ENCODE measurements at places on chromosomes 4 and X.

DNA sequence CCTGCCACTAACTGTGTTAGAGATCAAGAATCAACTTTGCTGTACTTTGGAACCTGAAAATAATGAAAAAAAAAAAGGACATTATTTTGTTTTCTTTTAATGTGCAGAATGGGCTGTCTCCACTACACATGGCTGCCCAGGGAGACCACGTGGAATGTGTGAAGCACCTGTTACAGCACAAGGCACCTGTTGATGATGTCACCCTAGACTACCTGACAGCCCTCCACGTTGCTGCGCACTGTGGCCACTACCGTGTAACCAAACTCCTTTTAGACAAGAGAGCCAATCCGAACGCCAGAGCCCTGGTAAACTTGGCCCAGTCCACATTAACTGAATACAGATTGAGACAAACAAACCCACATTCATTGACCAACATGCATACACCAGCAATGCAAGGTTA is 206.2 kb downstream of the ANK2 start:
- DNase-seq, result no peak

GRCh38 chr4:188106454-188106853 is 2.9 kb downstream of the TRIML2 start:
- no peak for DNase-seq

- DNase-seq, result peak; percentile 89
Measured at GRCh38 chrX:47556045-47556623, 4.9 kb upstream of the ARAF start.

DNA sequence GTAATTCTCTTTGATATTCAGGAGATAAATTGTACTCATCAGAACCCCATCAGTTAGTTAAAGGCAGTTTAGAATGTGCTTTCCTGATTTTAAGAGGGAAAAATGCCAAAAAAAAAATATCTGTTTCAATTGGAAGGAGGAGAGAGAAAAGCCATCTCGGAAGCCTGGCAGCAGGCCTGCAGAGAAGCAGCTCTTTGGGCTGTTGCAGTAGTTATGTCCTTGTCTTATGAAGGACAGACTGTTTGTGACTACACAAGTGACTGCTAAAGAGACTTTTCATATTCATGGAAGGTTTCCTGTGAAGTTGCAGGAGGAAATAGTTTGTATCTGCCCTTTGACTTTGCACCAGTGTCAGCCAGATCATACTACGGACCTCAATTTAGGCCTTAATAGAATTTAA is 88.8 kb downstream of the DCLK2 start:
- DNase-seq, result no peak

GRCh38 chr4:95105112-95105511 is 347.4 kb downstream of the BMPR1B start:
- DNase-seq, result no peak

DNA sequence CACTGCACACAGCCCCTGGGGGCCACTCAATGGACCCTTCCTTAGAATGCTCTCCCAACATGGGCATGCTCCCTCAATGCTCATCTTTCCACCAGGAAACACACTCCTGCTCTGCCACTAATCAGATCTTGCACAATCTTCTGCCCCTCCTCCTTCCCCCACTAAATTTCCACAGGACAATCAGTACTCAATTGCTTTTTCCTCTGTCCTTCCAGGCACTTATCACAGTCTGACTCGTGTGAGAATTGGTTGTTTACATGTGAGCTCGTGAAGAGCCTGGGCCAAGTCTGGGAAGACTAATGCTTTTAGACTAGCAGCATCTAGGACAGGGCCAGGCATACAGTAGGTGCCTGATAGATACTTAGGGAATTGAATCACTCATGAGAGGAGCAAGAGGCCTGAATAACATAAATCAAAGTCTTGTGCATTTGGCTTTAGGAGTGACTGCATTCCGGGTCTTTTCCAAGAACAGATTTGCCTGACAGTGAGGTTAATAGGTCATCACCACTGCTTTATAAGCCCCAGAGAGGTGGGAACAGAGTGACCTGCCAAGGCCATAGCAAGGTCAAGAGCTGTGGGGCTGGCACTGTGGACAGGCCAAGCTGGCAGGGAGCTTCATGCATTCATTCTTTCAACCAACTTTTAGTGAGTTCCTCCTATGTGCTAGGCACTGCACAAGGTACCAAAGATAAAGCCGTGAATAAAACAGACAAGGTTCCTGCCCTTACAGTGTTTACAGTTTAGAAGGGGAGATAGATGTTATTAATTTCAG is 55.0 kb downstream of the PRPS1 start:
- no peak for DNase-seq

GRCh38 chrX:80808881-80809411 is 731 bp downstream of the BRWD3 start:
- DNase-seq, result peak; percentile 15

DNA sequence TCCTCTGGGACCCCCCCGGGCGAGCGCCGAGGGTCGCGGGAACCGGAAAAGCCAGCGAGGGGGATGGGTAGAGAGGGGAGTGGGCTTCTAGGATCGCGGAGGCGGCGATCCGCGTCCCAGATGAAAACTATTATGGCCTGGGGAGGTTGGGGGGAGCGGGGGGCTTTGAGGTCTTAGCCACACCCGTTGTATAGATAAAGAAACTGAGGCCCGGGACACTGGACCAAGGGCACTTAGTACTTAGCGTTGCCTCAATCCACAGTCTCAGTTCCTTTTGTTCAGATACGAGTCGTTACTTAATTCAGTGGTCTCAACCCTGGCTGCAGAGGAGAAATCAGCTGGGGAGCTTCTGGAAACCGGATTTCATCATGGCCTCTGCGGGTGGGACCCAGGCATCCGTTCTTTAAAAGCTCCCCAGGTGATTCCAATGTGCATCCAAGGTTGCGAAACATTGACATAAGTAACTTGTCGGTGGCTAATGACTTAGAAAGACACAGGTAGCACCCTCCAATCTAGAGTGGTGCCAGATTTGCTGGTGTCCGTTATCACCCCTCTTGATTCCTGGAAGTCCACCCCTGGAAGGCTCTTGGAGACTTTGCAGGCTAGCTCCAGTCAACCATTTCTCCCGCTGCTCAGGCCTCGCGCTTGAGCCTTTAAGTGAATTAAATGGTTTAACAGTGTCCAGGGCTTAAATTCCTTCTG is 90.7 kb downstream of the GEMIN8 start:
- no peak for DNase-seq

DNA sequence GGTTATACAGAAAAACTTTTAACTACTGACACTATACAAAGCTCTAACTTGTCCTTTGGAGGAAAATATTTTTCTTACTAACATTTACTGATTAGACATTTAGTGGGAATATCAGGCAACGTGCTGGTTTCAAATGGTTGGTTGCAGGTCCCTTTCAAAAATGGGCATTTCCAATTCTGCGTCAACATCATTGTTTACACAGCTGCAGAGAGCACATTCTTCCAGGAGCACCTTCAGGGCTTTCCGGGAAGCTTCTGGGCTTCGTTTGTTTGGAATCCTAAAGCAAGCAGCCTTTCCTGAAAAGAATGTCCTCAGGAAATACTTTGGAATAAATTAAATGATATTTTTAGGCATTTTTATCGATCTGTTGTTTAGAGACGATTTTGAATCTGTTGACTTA is 289.7 kb downstream of the TRIML1 start:
- DNase-seq, result peak; percentile 2

- DNase-seq, result no peak
Measured at GRCh38 chr4:23837371-23837770, 52.5 kb downstream of the PPARGC1A start.

DNA sequence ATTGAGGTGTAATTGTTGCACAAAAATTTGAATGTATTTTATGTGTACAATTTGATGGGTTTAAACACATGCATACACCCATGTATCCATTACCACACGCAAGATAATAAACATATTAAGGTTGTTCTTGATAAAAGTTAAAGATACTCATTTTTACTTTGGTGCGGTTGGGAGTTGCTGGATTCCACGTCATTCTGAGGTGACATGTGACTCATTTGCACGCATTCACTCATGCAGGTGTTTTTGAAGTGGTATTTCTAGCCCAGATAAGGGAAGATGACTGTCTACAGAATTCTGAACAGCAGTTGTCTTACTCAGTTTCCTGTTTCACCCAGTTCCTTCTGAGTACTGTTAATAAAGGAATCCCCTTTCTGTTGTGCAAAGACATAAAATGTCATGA is 142.0 kb downstream of the RTL3 start:
- DNase-seq, result no peak

- no peak for DNase-seq
Measured at GRCh38 chr4:47210828-47211227, 179.5 kb downstream of the GABRB1 start.

- DNase-seq, result no peak
Measured at GRCh38 chr4:42789041-42789567, 103.4 kb upstream of the GRXCR1 start.

DNA sequence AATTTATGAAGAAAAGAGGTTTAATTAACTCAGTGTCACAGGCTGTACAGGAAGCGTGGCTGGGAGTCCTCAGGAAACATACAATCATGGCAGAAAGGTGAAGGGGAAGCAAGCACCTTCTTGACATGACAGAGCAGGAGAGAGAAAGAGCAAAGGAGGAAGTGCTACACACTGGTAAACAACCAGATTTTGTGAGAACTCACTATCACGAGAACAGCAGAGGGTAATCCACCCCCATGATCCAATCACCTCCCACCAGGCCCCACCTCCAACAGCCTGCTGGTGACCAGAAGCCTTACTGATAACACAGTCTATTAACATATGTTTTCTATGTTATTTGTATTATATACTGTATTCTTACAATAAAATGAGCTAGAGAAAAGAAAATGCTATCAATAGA is 254.8 kb downstream of the PCDH10 start:
- DNase-seq, result no peak

DNA sequence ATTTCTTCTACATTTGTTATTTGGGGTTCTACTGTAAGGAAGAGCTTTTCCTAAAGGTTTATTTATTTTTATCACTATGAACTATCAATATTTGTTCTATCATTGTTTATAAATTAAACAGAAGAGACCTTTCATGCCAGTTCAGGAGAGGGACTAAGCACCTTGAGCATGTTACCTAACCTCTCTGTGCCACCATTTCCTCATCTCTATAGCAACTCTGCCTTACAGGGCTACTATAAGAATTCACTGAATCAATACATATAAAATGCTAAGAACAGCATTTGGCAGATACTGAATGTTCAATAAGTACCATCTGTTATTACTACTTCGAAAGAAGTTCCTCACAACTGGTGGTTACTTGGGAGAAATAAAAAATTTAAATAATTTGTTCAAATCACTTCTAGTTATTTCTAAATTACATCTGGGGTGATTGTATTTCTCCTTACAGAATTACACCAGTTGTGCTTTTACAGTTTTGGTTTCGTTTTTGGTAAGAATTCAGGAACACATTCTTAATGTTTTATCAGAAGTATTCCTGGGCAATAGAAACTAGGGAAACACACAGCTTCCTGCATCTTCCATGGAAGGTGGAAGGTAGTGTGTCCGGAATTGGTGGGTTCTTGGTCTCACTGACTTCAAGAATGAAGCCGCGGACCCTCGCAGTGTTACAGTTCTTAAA is 32.9 kb downstream of the EREG start:
- DNase-seq, result peak; percentile 21

GRCh38 chr4:176981551-176981950 is 188.8 kb upstream of the VEGFC start:
- DNase-seq, result peak; percentile 16

DNA sequence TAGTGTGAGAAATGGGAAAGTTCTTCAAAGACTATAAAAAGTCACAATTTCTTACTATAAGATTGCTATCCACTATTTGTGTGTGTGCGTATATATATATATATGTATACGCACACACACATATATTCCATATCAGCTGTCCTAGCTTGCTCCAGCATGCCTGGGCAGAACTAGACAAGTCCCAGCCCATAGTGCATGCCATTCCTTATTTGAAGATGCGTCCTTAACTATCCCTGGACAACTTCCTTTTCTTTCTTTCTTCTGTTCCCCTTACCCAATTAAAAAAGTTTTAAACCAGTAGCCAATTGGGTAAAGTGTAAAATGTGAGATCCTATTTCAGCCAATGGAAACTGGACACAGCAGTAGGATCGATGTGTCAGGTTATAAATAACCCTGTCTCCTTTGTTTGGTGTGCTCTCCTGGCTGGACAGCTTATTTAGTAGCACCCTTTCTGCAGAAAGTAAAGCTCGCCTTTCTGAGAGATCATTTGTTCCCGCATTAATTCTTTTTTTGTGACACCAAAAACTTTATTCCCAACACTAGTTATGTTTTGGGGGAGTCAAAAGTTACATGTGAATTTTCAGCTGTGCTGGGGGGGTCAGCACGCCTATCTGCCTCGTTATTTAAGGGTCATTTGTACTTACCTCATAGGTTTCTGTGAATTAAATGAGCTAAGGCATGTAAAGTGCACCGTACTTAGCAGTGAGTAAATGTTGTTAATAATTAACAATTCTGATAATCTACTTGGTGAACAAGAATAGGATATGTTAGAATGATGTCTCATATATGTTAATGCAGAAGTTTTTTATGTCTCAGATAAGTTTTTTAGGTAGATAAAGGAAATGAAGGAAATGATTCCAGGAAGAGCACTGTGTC is 40.9 kb downstream of the KDM6A start:
- DNase-seq, result no peak

- DNase-seq, result no peak
Measured at GRCh38 chr4:164215113-164215741, 538.7 kb upstream of the SMIM31 start.

GRCh38 chrX:153549231-153549630 is 31.8 kb downstream of the ATP2B3 start:
- no peak for DNase-seq

DNA sequence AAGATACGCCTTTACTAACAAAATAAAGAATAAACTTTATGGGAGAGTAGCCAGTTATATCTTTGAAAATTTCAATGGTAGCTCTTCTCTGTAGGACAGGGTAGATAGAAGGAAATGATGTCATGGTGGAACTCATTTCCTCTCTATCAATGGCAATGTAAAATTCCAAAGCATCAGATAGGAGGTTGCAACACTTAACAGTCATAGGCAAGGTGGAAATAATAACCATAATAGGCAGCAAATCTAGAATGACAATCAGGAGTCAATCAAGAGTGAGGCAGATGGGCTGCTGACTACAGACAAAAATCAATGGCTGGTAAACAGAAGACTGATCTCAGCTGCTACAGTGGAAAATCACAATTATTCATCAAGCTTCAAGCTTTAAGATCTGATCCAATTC is 53.9 kb upstream of the TET2 start:
- DNase-seq, result peak; percentile 50

GRCh38 chr4:25687773-25688172 is 32.1 kb downstream of the SLC34A2 start:
- no peak for DNase-seq

GRCh38 chr4:158535130-158535614 is 13.5 kb downstream of the RXFP1 start:
- DNase-seq, result peak; percentile 81

GRCh38 chr4:41339812-41340809 is 83.4 kb downstream of the UCHL1 start:
- peak; percentile 84 for DNase-seq
